Natural killer cell treated with Interleukin-12 subunit alpha and Interleukin-12 subunit beta and Interleukin-15 and Interleukin-18, amount 100 ng/mL, for 72 hours (primary cell): ENCODE measurements at places on chromosomes 7 and 10. TPM values are rescaled to one million over a fixed set of nuclear protein-coding genes. Genes with fewer than 3 reads are reported as not detected.

DNA sequence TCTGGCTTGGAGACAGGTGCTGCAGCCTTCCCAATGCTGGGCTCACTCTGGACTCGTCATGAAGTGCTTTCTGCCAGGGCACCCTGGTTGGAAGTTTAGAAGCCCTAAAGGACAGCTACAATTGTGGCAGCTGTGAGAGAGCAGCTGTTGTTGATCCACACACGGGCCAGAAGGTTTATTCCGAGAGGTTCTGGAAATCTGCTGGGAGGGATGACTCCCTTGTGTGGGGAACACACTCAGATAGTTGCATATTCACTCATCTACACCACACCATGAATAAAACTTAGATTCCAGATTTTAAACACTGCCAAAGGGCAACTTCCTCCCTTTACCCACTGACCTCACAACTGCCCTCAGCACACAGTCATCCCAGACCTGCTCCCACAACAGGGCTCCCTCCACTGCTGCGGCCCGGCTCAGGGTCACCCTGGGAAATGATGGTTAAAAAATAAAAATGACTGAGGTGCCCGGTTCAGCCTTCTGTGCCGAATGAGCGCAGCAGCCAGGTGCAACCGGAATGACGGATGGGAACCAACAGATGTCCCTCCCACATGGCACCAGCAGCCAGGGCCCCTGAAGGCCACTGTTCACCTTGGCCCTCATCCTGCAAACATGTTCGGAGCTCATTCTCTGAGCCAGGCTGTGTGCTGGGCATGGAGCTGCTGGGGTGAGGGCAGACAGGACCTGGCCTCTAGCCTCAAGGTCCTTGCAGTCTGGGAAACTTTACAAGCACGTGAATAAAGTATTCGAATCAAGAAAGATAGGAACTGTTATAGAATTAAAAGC, 40.2 kb downstream of the ASB13 start:
- H3K36me3 ChIP-seq: no peaks in the 10 kb centered on the region
- H3K27me3 ChIP-seq: peaks cover 12% of the 10 kb centered on the region
- H3K27ac ChIP-seq: no peak overlapping the region

GRCh38 chr7:117639966-117640365, 160.1 kb downstream of the CFTR start:
- no peaks in the 10 kb centered on the region for H3K4me1 ChIP-seq
- no peak for DNase-seq
- no peak overlapping the region for H3K4me3 ChIP-seq
- no peaks in the 10 kb centered on the region for H3K27me3 ChIP-seq
- H3K36me3 ChIP-seq: no peaks in the 10 kb centered on the region

GRCh38 chr10:21953585-21954057, 49.9 kb downstream of the DNAJC1 start:
- no peaks in the 10 kb centered on the region for H3K36me3 ChIP-seq
- no peak overlapping the region for H3K4me3 ChIP-seq

DNA sequence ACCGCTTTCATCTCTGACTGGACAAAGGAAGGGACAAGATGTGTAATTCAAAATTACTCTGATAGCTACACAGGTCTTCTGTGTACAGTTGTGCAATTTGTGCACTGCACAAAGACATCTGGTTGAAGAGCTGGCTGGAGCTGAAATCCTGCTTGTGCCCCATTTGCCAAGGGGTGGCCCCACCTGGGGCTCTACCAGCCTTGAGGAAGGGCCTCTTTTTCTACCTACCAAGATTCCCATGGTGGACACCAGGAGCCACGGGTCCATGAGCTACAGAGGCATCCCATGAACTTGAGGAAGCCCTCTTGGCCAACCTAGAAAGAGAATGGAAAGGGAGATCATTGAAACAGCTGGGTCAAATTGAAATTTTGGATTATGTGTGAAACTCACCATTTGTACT, 43.2 kb downstream of the HHEX start:
- no peaks in the 10 kb centered on the region for H3K36me3 ChIP-seq
- H3K27me3 ChIP-seq: peaks cover 2% of the 10 kb centered on the region
- no peak overlapping the region for H3K4me3 ChIP-seq

DNA sequence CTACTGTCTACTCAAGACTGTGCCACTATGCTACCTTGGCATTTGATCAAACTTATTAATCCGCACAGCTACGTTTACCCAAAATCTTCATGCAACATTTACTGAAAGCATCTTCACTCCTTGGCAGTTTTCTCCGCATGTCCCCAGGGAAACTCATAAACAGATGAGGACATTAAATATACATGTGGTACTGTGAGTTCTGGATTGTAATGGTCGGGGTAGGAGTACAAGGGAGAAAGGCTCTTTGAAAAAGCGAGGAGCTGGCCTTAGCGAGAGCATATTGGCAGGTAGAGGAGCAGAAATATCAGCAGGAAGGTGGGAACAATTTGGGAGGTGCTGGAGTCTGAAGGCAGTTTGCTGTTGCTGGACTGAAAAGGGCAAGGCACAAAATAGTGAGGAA, 107.1 kb upstream of the NOBOX start:
- DNase-seq: no peak
- no peaks in the 10 kb centered on the region for H3K36me3 ChIP-seq
- H3K4me1 ChIP-seq: peaks cover 4% of the 10 kb centered on the region
- H3K4me3 ChIP-seq: no peak overlapping the region
- H3K27me3 ChIP-seq: no peaks in the 10 kb centered on the region

KAZALD1 gene
- 1.9 TPM for total RNA-seq

GRCh38 chr7:138513344-138513871, 53.3 kb downstream of the TRIM24 start:
- peaks cover 9% of the 10 kb centered on the region for H3K36me3 ChIP-seq
- H3K27me3 ChIP-seq: no peaks in the 10 kb centered on the region
- no peak overlapping the region for H3K27ac ChIP-seq
- no peak overlapping the region for H3K4me3 ChIP-seq
- DNase-seq: no peak

AKR1E2 gene
- total RNA-seq: 2.2 TPM

PLXDC2 gene
- total RNA-seq: 14.0 TPM

DNA sequence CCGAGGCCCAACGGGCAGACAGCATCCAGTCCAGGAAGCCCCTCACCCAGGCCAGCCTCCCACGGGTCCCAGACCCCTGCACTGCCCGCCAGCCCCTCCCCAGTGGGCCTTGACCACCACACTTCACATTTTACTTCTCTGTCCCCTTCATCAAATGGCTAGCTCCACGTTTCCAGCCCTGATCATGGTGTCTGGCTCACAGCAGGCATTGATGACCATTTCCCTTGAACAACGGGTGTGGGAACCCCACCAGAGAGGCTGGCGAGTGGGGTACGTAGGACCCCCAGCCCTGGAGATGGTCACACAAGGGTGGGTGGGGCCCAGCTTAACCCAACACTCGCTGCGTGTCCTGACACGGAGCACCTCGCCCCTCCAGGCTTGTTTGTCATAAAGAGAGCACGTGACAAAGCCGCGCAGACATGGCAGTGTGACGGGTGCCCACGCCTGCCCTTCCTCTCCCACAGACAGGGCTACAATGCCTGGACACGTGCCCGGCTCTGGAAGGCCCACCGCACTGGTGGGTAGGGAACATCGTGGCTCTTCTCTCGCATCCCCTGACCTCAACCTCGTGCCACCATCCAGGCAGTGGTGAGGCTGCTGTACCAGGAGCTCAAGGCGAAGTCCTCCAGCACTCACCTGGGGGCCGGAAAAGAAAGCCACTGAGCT, 267.7 kb downstream of the MAD1L1 start:
- no peak overlapping the region for H3K4me3 ChIP-seq
- peaks cover 41% of the 10 kb centered on the region for H3K36me3 ChIP-seq
- DNase-seq: no peak

DNA sequence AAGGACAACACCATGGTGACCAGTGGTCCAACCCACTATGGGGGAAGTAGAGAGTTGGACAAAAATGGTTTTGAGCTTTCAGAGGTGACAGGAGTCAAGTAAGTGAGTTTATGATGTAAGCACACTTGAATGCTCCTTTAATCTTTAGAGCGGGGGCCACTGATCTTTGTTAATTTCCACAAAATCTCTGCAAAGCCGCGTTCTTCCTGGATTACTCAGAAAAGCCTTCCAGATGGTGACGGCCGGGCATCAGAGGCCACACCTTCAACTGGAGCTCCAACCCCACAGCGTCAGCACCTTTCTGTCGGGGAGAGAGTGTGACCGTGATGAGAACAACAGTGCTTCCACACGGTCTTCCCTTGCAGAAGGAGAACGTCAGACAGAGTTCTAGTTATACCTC, 35.2 kb upstream of the KLF6 start:
- peaks cover 17% of the 10 kb centered on the region for H3K4me1 ChIP-seq
- no peak overlapping the region for H3K4me3 ChIP-seq
- no peak for DNase-seq
- no peaks in the 10 kb centered on the region for H3K36me3 ChIP-seq
- H3K27ac ChIP-seq: no peak overlapping the region

TSC22D4 gene
- 129 TPM for total RNA-seq

LIPF gene
- not detected for total RNA-seq

MMP21 gene
- 0.14 TPM for total RNA-seq

DNA sequence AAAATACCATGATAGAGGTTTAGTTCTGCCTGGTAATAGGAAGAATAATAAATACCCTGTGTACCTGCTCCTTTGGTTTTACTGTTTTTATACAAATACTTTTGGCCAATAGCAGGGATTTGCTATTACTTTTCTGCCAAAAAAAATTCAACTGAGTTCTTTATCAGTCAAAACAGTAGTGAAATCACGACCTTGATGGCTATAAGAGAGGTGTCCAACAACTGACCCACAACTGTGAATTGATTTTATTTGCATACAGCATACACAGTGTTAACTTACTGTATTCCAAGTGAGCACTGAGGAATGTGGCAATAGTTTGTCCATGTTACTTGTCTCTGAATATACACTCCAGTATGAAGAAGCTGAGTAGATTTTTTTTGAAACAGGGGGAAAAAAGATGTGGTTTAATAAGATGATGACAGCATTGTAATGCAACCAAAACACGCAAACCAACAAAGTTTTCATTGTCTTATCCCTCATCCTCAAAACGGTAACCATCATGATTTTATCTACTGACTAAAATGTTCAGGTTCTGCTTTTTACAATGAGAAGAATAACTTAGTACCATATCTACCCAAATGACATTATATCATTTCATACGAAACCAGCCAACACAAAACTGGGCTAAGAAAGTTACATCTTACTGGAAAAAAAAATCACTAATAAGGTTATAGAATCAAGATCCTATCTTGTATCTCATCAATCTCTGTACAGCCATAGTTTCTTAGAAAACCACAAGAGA, 63.3 kb downstream of the GSAP start:
- no peak for DNase-seq
- peak overlapping the region; percentile 85 for H3K27ac ChIP-seq
- no peaks in the 10 kb centered on the region for H3K27me3 ChIP-seq
- peaks cover 66% of the 10 kb centered on the region for H3K4me1 ChIP-seq
- H3K4me3 ChIP-seq: peak overlapping the region; percentile 35

DNA sequence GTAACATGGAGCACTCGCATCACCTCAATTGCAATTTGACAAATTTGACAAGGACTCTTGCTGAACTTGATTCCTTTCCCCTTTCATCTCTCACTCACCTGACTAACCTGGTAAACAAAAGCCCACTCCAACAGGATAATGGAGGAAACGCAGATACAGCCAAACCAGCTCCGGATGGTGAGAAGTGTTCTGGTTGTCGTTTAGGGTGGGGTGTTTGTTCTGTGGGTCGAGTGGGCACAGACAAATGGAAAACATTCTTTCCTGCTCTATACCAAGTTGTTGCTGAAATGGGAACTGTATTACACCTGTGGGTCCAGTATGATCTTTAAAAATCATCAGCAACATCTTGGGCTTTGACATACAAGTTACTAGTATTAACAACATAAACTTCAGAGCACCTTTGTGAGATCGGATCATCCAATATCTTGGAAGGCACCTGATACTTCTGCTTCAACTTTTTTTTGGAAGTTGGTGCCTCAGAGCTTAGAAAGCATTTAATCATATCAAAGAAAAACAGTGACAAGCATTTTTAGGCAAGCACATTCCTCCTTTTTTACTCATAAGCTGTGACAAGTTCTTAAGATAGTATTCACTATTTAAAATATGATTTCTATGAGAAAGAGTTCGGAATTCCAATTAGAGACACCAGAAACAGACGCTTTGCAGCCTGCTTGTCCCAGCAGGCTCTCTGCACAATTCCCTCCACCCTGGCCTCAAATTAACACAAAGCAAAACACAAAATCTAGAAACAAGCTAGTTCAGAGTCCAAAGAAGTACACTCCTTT, 58.1 kb downstream of the CCDC186 start:
- no peaks in the 10 kb centered on the region for H3K36me3 ChIP-seq
- no peak for DNase-seq

- H3K4me1 ChIP-seq: peaks cover 31% of the 10 kb centered on the region
- DNase-seq: no peak
- H3K4me3 ChIP-seq: no peak overlapping the region
- H3K27ac ChIP-seq: no peak overlapping the region
- H3K36me3 ChIP-seq: peaks cover 6% of the 10 kb centered on the region
Observed at GRCh38 chr7:22584179-22584578, 84.2 kb upstream of the STEAP1B start.

DNA sequence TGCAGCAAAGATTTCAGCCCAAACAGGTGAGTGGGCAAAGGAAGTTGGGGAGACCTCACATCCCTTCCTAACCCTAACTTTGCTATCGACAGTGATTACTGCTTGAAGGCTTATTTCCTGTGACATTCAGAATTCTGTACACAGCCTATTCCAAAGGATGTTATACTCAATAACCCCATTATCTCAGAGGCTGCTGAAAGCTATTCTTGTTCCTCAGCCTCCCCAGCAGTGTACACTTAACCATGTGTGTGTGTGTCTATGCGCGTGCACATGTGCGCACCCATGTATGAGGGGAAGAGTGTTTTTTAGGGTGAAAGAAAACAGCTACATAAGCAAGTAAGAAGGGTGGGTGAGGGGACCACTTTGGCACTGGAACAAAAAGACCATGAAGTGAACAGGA, 90.4 kb upstream of the KCNIP2 start:
- DNase-seq: no peak
- no peaks in the 10 kb centered on the region for H3K27me3 ChIP-seq
- peaks cover 10% of the 10 kb centered on the region for H3K36me3 ChIP-seq
- H3K27ac ChIP-seq: no peak overlapping the region
- H3K4me3 ChIP-seq: no peak overlapping the region
- H3K4me1 ChIP-seq: peaks cover 12% of the 10 kb centered on the region

OR6B1 gene
- total RNA-seq: not detected

PRF1 gene
- 497 TPM for total RNA-seq
